ENCODE measurements at places on chromosomes 2 and 18.

DNA sequence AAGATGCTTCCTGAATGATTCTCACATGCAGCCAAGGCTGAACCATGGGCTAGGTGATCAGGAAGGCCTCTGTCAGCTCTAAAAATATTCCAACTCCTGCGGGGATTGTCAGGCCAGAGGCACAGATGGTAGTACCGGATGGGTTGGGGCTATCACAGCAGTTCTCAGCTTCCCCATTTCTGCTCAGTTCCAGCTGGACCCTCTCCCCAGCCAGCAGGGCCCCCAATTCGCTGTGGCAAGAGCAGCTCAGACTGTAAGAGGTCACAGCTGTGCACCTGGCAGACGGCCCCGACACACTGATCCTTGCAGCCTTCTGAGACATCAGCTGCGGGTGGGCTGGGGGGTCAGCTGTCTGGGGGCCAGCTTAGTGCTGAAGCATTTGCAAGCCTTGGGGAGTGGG lies 43.6 kb upstream of the TCF7L1 start:
- DNase-seq = no peak

DNA sequence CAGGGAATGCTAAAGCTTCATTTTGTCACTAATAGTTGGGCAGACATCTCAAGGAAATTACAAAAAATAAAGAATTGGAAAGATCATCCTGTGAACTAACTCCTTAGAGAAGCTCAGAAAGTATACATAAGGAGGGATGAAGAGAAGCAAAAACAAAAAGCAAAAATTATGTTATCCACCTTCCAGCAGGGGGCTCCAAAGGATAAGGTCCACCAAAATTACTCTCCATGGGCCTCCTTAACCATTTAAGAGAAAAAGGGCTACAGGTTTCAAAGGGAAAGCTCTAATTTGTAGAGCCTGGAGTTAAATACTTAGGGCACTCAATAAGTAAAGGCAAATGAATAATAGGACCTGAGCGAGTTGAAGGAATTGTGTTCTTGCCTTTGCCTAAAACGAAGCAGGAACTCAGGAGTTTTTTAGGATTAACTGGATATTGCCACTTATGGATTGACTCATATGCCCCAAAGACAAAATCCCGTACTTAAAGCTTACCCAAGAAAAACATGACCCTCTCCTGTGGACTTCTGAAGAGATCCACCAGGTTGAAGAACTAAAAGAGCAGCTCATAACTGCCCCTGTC lies 1167.9 kb downstream of the DSC3 start:
- no peak for DNase-seq

- DNase-seq = no peak
These were observed 228.3 kb downstream of the SEPTIN10 start for GRCh38 chr2:109385506-109385905.

GRCh38 chr2:191959209-191959608 lies 112.3 kb upstream of the CAVIN2 start:
- DNase-seq = no peak

DNA sequence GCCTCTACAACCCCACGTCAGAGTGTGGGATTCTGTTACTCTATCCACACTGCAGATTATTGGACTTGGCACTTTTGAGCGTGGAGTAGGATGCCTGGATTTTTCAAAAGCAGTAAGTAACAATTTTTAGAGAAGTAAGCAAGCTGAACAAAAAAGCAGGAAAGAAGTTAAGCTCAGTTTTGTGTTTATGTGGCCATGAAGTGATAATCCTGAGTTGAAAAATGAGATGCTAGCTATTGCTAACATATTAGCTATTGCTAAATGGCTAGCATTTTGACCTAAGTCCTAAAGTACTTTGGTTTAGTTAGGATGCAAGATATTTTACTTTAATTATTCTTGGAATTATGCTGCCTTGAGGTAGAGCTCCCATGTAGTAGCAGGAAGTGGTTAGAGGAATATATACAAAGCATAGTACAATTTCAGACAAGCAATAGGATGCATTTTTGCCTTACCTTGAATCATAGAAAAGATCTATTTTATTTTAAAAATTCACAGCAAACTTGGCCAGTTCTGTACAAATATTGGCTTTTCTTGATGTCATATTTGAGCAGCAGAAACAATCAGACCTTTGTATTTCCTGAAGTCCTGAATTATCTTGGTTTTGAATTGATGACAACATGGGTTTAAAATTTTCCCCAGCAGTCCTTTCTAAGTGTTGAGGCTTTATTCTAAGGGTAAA lies 74.6 kb downstream of the COX7A2L start:
- DNase-seq = no peak

DNA sequence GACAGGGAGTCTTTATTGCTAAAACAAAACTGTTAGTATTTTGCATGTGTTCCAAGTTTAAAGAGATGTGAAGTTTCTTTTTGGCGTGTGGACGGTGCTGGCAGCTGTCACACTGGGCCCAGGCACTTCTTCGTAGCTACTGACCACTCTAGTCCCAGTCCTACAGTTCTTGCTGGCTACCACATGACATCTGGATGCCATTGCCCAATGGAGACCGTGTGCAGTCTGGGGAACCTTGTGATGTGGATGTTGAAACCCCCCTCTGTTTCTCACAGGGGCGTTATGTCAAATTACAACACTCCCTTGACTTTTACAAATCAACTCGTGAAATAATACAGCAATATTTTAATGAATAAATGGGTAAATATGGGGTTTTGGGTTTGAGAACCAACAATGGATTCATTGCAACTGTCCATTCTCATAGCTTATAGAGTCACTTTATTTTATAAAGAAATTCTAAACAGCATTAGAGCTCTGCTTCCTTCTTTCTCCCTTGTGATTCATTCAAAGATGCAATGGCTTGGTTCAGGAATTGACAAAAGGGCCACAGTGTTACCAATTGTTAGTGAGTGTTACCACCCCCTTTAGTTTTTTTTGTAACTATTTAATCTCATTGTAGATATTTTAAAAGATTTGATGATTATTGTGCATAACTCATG lies 1.2 kb downstream of the GPD2 start:
- DNase-seq = no peak

- DNase-seq = no peak
These were observed 120.9 kb downstream of the DHRS9 start for GRCh38 chr2:169190197-169190775.
